ENCODE measurements at places on chromosomes 7 and 10.

GRCh38 chr7:69603351-69603750 is 5.1 kb downstream of the AUTS2 start:
- DNase-seq = no peak

GRCh38 chr10:77865580-77866324 is 60.8 kb downstream of the DLG5 start:
- no peak for DNase-seq

DNA sequence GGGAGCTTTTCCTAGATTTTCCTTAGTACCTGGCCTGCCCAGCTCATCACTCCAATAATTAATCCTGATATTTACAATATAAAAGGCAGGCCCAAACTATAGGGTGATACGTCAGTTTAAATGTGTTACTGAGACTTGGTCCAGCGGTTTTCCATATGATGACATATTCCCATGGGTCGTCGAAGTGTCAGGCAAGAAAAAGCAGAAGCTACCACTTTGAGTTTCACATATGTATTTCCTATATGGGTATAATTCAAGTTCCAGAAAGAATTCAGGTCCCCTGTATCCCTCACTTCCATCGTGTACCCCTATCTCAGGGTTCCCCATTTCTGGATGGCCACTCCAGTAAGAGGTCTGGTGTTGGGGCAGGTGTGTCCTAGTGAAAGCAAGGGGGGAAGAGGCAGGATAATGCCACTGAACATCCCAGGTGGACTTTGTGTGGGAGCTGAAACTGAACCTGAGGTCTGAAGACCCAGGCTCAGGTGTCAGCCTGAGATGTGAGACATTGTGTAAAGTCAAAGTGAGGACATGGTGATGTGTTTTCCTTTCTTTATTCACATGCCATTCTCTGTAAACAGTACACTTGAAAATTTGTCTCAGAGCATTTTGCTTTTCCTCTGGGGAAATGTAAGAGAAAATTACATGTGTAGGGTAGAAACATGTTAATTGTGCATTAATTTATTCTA is 167.8 kb downstream of the PLXDC2 start:
- no peak for DNase-seq

GRCh38 chr7:101174322-101174854 is 5.7 kb downstream of the NAT16 start:
- no peak for DNase-seq

Data from fibroblast of skin of left biceps (primary cell).